ENCODE measurements at places on chromosomes 6 and 20.

- no peak for DNase-seq
These were observed 43.6 kb upstream of the TMEM170B start for GRCh38 chr6:11493974-11494373.

DNA sequence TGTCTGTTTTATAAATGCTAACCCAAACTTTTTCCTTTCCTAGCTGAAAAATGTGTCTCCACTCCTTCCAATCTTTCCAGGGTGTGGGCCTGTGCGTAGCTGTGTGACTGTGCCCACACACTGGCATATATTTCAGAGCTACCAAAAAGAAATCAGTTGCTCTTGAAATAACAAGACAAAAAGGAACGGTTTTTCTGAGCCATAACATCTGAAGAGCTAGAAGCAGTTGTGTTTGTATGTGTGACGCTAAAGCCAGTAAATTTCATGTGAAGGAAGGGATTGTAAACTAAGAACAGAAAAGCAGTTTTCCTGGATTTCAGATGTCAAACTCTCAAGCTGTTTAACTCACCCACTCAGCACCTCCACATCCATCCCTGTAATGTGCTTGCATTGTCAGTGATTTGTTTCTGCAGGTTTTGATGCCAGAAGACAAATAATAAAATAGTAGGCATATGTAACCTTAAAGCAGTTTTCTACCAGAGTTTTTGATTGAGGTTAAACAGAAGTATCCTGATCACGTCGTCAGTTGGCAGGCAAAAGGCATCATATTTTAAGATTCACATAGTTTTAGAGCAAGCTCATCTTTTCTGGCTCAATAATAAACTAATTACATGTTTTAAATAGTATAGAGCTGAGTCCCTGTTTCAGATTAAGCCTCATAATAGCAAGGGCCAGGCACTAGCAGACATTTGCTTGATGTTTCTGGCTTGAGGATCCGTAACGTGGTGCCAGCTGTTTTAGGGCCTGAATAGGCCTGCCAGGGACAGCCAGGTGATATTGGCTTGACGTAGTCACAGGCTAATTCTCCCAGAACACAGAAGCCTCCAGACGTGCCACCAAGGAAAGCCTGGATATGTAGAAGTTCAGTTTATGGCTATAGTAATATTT lies 90.9 kb downstream of the FOXO3 start:
- DNase-seq, result no peak

- DNase-seq, result no peak
These were observed 434.2 kb downstream of the BCKDHB start for GRCh38 chr6:80540700-80541099.

DNA sequence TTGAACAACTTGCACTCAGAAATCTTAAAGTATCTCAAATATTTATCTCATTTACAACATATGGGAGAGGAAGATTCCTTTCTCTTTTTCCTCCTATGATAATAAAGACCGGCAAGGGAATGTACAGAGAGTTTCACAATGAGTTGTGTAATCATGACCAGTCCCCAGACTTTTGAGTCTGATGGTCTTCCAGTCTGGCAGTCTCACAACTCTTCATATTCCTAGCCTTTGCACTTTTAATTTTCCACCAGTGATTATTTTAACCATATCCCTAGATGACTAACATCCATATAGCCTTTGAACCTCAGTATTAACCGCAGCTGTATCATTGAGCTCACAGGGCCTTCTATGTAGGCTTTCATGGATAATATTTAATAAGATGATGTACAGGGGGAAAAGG lies 278.5 kb downstream of the KHDC1L start:
- DNase-seq, result no peak

- DNase-seq, result no peak
These were observed 8.3 kb upstream of the ADGB start for GRCh38 chr6:146590492-146590891.

- no peak for DNase-seq
These were observed 221.7 kb upstream of the TAB2 start for GRCh38 chr6:149095842-149096241.

DNA sequence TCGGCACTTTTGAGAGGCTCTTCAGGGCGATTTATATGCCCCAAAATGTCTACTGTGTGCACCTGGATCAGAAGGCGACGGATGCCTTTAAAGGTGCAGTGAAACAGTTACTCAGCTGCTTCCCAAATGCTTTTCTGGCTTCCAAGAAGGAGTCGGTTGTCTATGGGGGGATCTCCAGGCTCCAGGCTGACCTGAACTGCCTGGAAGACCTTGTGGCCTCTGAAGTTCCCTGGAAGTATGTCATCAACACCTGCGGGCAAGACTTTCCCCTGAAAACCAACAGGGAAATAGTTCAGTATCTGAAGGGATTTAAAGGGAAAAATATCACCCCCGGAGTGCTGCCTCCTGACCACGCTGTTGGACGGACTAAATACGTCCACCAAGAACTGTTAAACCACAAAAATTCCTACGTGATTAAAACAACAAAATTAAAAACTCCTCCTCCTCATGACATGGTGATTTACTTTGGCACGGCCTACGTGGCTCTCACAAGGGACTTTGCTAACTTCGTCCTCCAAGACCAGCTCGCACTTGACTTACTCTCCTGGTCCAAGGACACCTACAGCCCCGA lies 8.2 kb downstream of the GCNT2 start:
- no peak for DNase-seq

GRCh38 chr6:32905078-32905477 lies 35.8 kb downstream of the HLA-DMB start:
- no peak for DNase-seq

GRCh38 chr6:18405477-18406293 lies 18.5 kb downstream of the RNF144B start:
- no peak for DNase-seq

- DNase-seq, result no peak
These were observed 123.2 kb downstream of the TINAG start for GRCh38 chr6:54431466-54431865.

- no peak for DNase-seq
These were observed 180.2 kb upstream of the MARCKS start for GRCh38 chr6:113676968-113677367.

DNA sequence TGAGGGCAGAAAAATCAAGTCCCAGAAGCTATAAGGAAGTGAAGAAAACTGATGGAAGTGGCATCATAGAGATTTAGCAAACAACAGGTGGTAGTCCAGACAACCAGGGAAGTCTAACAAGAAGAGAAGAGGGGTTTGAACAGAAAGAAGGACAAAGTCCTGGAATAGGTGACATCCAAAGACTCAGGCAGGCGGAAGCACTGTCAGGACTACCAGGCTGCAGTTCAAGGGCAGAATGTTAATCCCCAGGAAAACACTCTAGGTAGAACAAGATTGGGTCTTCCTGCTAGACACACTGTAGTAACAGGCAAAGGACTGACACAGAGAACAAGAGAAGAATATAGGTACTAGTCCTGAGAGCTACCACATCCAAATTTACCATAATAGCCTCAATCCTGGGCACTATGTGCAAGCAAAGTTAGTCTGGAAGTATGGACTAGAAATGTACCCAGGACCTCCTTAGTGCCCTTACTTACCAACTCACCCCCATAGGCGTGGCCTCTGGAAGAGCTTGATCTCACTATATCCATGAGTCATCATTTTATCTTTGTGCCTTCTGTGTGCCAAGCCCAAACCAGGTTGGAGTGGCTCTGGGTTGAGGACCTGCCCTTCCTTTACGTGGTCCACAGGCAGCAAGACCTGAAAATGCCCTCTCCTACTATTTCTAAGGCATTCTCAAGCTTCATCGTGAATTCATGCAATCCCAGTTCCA lies 2.2 kb upstream of the EPB41L2 start:
- DNase-seq, result no peak

- no peak for DNase-seq
These were observed 39.9 kb upstream of the CDKN1A start for GRCh38 chr6:36638579-36638978.

DNA sequence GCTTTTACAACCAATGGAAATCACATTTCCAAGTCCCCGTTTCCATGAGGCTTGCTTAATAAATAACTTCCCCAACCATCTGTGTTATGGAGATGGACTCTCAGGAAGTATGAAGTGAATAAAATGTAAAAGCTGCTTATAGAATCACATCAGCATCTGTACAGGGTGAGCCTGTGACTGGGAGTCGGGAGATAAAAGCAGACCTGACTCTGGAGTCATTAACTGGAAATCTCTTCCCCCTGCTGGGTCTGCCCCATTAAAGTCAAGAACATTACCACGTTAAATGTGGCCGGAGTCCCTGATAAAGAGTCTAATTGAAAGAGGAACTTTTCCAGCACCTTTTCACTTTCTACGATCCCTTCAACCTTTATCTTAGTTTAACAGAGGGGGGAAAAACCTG lies 368.5 kb downstream of the DOK5 start:
- DNase-seq, result no peak

GRCh38 chr6:138795809-138796603 lies at the start of gene ECT2L:
TSS of gene ECT2L (plus strand) at chr6:138796087. CDS start at chr6:138813275, 17,188 bp downstream.
- DNase-seq, result no peak
